ENCODE measurements at places on chromosomes 2 and 18. TPM values are rescaled to one million over a fixed set of nuclear protein-coding genes. Genes with fewer than 3 reads are reported as not detected.

Gene CNDP1
- total RNA-seq = not detected

GRCh38 chr18:65336411-65336810 lies 414.4 kb upstream of the CDH7 start:
- DNase-seq = no peak

- no peak for DNase-seq
These were observed 79.2 kb downstream of the THSD7B start for GRCh38 chr2:136844546-136844945.

DNA sequence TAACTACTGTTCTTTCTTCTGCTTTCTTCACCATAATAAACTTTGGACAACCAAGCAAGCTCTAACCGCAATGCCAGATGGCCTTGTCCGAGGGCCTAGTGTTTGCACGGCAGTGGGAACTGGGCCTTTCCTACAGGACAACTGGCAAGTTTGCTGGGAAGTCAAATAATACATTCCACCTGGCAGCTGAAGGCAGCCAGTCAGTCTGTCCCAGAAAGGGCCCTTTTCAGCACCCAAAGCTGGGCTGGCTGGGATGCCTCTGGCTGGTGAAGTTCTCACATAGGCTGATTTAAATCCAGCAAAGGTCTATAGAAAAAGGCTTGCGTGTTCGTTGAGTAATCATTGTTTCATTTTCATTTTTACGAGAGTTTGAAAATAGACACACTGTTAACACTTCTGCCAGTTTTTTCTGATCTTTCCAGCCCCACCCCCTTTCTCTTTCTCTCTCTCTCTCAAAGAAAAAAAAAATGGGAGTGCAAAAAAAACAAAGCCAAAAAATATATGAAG lies 110.0 kb upstream of the EPAS1 start:
- DNase-seq = peak; percentile 97

DNA sequence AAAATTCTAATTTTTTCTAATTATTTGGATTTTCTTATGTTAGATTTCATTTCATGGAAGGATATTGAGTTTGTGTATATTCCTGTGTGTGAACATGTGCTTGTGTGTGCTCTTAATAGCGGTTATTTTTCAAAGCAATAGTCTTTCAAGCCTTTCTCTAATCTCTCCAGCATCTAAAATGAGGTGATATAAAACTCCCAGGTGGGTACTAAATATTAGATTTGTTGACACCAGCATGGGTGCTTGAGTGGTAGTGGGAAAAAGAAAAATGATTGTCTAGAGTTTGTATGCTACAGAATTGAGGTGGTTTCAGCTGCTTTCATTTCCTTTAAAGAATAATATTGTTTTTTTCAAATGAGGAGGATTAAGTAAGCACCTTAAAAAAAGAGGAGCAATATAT lies 296.8 kb downstream of the PARD3B start:
- no peak for DNase-seq

Data from fibroblast of villous mesenchyme (primary cell).